Placental pericyte (primary cell): ENCODE measurements at places on chromosomes 5 and 9. TPM values are rescaled to one million over a fixed set of nuclear protein-coding genes. Genes with fewer than 3 reads are reported as not detected.

Gene GRXCR2
- total RNA-seq, result not detected in 2 replicates

Gene PCSK1
- total RNA-seq, result under 0.01 TPM in 1 of 2 replicates, not detected in the other

Gene SDHA
- total RNA-seq, result 109 and 124 TPM in 2 replicates

Gene IFNA7
- total RNA-seq, result not detected in 2 replicates

Gene PCDHA9
- under 0.01 TPM in 2 replicates for total RNA-seq

Gene ROPN1L
- 0.29 and 0.44 TPM in 2 replicates for total RNA-seq

Gene PCDHB10
- 0.22 and 0.43 TPM in 2 replicates for total RNA-seq

Gene RPL7A
- total RNA-seq, result 1,207 and 2,492 TPM in 2 replicates

Gene NIPAL4
- total RNA-seq, result 0.57 and 1.8 TPM in 2 replicates

Gene SVEP1
- total RNA-seq, result 16.2 and 98.9 TPM in 2 replicates

Gene TCF7
- 0.44 and 3.9 TPM in 2 replicates for total RNA-seq

Gene PALM2AKAP2
- 25.8 and 66.4 TPM in 2 replicates for total RNA-seq

Gene C5orf58
- under 0.01 TPM in 1 of 2 replicates, not detected in the other for total RNA-seq

Gene CER1
- total RNA-seq, result not detected in 2 replicates

Gene CLIC3
- total RNA-seq, result 4.3 and 12.7 TPM in 2 replicates

Gene CDX1
- total RNA-seq, result 0.22 and 0.57 TPM in 2 replicates

Gene MEF2C
- 0.22 and 11.3 TPM in 2 replicates for total RNA-seq

Gene MTX3
- total RNA-seq, result 10.1 and 15.5 TPM in 2 replicates

Gene ROR2
- total RNA-seq, result 10.3 and 43.3 TPM in 2 replicates

Gene TMEM215
- not detected in 2 replicates for total RNA-seq

Gene CCL28
- total RNA-seq, result 4.2 and 6.3 TPM in 2 replicates

Gene NTRK2
- 0.14 TPM in 1 of 2 replicates, not detected in the other for total RNA-seq

Gene GABRA1
- not detected in 2 replicates for total RNA-seq

Gene PRLR
- 0.22 and 4.7 TPM in 2 replicates for total RNA-seq

Gene RMRP
- 24,654 and 27,284 TPM in 2 replicates for total RNA-seq

Gene LEAP2
- 0.22 and 0.43 TPM in 2 replicates for total RNA-seq

Gene PCDHB9
- total RNA-seq, result 0.14 TPM in 1 of 2 replicates, not detected in the other

Gene ACOT12
- 0.57 and 0.66 TPM in 2 replicates for total RNA-seq

Gene LCN1
- total RNA-seq, result not detected in 2 replicates
